Activated naive CD4-positive, alpha-beta T cell (primary cell): ENCODE measurements at places on chromosomes 1 and 21.

DNA sequence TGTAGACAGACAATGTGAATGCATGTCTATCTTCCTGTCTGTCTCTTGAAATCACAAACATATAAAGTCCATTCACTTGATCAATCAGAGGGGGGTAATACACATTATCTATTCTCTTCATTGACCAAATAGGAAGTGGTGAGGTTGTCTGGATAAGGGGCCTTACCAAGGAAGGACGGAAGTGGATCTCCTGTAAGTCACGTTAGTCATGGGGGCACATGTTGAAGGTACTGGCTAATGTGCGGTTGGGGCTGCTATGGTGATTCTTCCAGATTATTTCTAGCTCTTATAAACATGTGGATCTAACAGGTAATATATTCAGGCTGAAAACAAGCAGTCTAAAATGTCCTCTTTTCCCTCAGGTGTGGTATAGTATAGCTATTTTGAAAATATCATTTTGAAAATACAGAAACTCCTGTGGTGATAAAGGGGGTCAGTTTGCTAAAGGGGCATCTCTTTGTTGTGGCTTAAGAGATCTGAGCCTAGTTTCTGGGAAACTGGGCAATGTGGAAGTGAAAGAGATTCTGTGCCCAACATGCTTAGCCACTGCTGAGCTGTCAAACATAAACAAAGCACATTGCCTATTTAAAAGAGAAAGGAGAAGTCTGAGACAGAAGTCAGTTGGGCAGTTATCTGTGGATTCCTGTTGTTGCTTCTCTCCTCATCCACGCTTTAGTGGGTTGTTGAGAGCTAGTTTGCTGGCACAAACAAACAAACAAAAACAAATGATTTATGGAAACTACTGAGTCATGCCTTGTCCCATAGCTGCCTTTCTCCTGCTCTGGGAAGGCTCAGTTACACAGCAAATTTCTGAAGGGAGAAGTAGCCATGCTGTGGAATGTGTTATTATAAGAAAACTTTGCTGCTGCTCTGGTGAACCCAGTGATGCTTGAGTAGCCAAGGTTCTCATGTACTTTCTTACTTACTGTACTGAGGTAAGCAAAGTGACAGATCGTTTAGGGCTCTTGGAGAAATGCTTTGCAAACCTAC is 166.9 kb downstream of the HLX start:
- DNase-seq, result no peak

GRCh38 chr1:196860323-196860884 is 27.4 kb upstream of the CFHR4 start:
- no peak for DNase-seq

DNA sequence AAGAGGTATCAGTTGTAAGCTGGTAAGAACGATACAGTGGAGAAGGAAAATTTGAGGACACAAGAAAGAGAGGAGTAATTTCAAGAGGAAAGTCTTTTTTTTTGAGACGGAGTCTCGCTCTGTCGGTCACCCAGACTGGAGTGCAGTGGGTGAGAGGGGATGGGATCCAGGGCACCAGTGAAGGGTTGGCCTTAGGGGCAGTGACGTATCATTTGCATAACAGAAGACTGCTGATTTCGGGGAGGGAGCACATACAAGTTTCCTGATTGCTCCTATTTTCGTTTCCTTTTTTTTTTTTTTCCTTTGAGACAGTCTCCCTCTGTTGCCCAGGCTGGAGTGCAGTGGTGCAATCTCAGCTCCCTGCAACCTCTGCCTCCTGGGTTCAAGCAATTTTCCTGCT is 4.2 kb downstream of the S100A13 start:
- no peak for DNase-seq

DNA sequence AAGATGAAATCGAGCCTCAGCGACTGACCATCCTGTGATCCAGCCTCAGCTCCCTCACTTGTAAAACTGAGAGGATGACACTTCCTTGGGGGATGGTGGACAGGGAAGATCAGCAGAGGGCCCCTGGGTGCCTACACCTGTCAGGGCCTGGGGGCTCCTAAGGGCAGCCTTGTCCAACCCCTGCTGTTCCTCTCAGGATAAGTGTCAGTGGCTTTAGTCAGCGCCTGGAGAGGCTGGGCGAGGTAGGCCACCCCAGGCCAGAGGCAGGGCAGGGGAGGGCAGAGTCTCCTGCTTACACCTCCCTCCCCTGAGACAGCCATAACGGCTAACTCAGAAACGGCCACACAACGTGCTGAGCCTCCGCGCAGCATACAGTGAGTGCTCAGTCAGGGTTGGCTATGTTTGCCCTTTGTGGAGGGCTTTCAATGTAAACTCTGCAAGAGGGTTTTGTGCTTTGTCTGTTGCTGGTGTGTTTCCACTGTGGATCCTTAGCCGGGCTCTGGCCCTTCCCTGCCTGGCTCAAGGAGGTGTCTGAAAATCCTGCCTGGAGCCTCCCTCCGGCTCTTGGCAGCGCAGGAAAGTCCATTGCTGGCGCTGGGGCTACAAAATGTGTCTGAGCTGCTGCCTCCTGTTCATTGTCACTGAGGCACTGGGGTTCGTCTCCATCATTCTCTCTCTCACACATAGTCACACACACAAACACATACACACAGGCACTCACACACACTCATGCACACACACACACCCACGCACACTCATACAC is 588.4 kb downstream of the PTPRU start:
- no peak for DNase-seq

GRCh38 chr1:238779716-238780115 is 606.7 kb upstream of the CHRM3 start:
- DNase-seq, result no peak

DNA sequence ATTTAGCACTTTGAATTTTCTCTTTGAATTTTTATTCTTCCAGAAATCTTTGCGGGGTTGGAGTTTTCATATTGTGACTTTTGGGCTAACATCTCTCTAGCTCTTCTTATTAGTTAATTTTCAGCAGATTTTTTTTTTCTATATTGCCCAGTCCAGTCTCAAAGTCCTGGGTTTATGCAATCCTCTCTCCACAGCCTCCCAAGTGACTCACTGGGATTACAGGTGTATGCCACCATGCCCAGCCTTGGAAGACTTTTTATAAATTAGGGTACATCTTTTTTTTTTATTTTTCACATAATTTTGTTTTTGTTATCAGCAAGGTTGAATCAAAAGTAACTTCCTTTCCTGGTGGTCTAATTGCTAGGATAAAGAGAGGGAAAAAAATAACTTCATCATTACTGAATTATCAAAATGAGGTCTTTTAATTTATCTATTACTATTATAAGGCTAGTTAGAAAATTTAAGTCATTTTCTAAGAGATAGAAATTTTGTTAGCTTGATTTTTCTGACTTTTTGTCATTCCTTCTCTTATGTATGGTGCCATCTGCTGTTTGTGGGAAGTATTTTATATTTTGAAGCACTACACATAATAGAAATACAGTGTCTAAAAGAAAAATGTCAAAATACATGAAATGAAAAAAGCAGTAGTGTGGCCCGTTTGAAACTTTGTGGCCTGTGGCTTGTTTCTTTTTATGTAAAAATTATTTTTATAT is 273.4 kb upstream of the CACYBP start:
- DNase-seq, result no peak

- no peak for DNase-seq
Observed at GRCh38 chr1:210663730-210664573, 335.2 kb downstream of the HHAT start.

GRCh38 chr1:43963890-43964289 is 5.9 kb upstream of the DPH2 start:
- DNase-seq, result no peak

- no peak for DNase-seq
Observed at GRCh38 chr1:202649553-202650392, 60.5 kb downstream of the SYT2 start.

DNA sequence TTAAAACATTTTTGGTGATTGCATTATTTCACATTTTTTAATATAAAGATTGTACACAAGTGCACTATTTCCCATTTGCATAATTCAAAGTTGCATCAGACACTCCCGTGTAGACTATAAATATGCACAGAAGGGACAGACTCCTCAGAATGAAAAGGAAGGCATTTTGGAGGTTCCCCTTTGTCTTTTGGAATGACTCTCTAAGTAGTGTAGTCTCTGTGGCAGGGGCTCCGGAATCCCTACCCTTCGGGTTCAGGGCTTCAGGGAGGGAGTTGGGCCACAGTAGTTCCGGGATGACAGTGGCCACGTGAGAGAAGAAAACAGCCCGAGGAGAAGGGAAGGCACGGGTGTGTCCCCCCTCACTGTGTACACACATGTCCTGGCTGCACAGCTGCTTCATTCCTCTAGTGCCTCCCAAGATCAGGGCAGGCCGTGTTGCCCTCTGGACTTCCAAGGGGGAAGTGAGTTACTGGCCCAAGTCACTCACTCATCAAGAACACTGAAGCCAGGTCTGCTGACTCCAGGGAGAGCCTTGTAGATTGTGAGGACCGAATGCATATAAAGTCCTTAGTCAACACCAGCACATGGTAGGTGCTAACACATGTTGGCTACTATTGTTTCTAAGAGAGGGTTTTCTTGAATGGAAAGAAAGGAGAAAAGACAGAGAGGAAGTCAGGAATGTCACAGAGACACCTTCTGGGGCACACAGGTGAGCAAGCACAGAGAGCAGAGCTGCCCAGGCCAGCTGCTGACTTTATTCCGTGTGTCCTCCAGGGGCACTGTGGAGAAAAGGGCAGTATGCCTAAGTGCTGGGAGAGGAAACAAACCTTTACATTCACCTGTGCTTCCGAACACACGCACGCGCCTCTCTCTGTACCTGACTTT is 39.8 kb downstream of the LHX4 start:
- DNase-seq, result no peak

DNA sequence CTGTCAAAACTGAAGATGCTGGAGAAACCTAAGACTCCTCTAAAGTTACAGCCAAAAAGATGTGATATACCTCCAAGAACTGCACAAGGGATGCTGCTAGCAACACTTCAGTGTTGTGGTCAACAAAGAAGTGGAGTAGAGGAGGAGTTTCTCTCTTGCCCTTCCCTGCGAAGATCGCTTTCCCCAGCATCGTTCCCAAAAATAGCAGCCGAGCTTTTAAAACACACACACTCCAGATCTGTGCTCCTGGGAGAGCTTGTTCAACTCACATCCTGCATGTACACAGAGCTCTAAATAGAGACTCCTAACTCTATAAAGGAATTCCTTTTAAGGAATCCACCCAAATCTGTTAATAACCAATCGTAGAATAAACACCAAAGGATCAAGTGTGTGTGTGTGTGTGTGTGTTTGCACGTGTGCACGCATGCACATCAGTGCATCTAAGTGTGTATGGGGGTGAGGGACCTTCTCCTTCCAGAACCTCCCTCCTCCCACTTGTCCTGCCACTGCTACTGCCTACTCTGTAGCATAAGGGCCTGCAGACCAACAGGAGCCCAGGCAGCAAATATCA is 58.5 kb downstream of the PSMG1 start:
- no peak for DNase-seq

GRCh38 chr1:39501666-39502065 is 10.2 kb downstream of the BMP8A start:
- no peak for DNase-seq

- DNase-seq, result no peak
Observed at GRCh38 chr1:24451746-24452145, 36.1 kb downstream of the NIPAL3 start.

GRCh38 chr1:88595355-88596002 is 88.6 kb upstream of the PKN2 start:
- no peak for DNase-seq

DNA sequence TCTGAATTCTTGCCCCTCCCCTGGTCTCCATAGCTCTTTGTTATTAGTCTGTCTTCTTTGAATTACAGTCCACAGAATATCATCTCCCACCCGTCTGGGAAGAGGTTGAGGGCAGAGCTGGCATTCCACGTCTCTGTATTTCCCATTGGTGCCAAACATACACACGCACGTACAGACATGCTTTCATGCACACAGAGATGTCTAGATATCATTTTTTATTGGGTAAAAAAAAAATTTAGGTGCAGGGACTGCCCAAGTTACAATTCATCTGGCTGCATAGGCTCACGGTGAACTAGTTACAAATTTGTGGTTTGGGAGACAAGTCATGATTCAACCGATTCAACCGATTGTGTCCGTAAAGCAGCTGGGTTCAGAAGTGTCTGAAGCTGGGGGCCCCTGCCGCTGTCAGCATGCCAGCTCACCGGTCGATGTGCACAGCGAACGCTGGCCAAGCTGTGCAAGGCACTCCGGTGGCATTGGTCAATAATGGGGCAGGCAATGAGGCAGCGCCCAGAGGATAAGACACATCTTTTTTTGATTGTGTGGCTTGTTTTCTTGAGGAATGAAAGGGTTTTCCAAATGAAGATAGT is 73.7 kb downstream of the KCNN3 start:
- DNase-seq, result no peak

GRCh38 chr1:244667797-244668196 is 14.9 kb downstream of the DESI2 start:
- DNase-seq, result no peak

DNA sequence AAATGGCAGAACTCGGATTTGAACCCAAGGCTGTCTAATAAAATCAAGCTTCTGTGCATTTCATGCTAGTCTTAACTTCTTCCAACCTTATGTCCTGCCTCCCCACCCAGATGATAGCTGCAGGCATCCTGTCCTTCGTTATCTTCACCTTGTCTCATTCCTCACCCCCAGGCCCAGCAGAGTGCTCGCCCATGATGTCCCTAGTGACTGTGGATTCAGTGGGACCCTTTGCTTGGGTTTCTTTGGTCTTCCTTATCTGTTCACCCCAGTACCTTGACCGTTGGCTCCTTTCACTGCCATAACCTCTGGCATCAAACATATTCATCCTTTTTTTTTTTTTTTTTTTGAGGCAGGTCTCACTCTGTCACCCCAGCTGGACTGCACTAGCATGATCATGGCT is 5.6 kb upstream of the BSDC1 start:
- no peak for DNase-seq

GRCh38 chr1:16092097-16092922 is 18.9 kb upstream of the FAM131C start:
- no peak for DNase-seq

- DNase-seq, result no peak
Observed at GRCh38 chr1:70034403-70034802, 171.0 kb downstream of the LRRC40 start.

DNA sequence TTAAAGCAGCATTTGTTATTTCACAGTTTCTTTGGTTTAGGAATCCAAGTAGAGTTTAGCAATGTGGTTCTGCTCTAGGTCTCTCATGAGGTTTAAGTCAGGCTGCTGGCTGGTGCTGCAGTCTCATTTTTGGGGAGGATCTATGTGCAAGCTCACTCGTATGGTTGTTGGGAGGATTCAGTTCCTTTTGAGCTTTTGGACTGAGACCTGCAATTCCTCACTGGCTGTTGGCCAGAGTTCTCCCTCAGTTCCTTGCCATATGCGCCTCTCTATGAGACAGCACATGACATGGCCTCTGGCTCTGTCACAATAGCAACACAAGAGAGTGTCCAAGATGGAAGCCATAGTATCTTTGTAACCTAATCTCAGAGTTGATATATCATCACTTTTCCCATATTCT is 91.0 kb downstream of the OLFML2B start:
- no peak for DNase-seq

GRCh38 chr1:102661481-102661880 is 446.8 kb downstream of the COL11A1 start:
- no peak for DNase-seq
